ENCODE measurements at places on chromosomes 1 and 21.

DNA sequence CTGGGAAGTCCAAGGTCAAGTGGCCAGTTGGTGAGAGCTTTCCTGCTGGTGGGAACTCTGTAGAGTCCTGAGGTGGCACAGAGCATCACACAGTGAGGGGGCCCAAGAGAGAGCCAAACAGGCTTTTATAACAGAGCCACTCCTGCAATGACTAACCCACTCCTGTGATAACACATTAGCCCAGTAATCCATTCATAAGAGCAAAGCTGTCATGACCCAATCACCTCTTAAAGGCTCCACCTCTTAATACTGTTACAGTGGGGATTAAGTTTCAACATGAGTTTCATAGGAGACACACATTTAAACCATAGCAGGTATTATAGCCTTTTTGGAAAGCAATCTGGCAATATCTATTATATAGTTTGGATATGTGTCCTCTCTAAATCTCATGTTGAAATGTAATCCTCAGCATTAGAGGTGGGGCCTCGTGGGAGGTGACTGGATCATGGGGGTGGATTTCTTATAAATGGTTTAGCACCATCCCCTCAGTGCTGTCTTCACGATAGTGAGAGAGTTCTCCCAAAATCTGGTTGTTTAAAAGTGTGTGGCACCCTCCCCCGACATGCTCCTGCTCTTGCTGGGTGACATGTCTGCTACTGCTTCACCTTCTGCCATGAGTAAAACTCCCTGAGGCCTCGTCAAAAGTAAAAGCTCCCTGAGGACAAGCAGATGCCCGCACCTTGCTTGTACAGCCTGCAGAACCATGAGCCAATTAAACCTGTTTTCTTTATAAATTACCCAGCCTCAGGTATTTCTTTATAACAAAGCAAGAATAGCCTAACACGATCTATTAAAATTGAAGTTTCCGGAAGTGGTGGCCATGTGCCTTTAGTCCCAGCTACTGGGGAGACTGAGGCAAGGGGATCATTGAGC is 64.5 kb downstream of the CD58 start:
- no peak for DNase-seq

- DNase-seq: peak; percentile 99
These were observed 51.1 kb downstream of the SKI start for GRCh38 chr1:2279210-2279639.

DNA sequence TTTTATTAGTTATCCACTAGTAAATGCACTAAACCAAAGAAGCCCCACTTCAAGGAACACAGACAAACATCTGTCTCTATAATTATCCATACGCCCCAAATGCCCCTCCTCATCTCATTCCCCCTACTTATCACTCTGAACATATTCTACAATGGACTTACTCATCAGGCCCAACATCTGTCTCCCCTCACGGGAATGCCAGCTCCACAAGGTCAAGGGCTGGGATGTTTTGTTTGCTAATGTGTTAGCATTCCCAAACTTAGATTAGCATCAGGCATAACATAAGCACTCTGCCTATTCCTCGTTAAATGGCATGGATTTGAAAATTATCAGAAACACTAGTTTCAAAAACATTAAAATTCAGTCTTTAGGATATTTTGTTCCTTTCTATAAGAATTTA is 279.5 kb downstream of the DSCAM start:
- no peak for DNase-seq

DNA sequence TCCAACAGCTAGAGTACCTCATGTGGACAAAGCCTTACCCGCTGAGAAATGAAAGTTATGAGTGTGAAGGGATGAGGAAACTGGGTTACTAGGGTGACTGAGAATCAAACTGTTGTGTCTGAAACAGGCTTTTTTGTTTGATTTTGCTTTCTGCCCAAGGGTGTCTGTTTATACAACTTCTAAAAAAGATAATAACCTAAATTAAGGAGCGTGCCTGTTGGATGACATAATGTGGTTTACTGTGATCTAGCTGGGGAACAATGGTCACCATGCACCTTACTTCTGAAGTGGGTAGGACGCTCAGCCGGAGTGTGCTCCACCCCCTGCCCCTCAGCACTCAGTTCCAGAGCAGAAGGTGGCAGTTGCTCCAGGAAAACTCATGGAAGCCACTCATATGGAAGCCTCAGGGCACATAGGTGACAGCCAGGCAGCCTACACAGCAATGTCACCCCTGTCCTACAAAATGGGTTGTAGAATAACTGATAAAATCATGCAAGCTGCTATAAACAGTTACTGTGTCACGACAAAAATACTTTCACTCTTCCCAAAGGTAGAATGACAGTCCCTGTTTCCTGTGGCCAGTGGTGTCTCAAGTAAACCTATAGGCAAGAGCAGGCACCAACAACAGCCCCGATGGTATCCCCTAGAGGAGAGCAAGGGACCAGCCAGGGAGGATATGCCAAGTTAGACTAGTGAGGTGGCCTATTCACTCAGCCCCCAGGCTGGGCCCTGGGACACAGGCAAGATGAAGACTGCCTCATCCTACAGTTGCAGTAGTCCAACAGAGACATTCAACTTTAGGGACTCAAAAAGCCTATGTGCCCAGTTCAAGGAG is 29.3 kb downstream of the SIPA1L2 start:
- no peak for DNase-seq

- no peak for DNase-seq
These were observed 104.4 kb upstream of the TIAM1 start for GRCh38 chr21:31448496-31448895.

DNA sequence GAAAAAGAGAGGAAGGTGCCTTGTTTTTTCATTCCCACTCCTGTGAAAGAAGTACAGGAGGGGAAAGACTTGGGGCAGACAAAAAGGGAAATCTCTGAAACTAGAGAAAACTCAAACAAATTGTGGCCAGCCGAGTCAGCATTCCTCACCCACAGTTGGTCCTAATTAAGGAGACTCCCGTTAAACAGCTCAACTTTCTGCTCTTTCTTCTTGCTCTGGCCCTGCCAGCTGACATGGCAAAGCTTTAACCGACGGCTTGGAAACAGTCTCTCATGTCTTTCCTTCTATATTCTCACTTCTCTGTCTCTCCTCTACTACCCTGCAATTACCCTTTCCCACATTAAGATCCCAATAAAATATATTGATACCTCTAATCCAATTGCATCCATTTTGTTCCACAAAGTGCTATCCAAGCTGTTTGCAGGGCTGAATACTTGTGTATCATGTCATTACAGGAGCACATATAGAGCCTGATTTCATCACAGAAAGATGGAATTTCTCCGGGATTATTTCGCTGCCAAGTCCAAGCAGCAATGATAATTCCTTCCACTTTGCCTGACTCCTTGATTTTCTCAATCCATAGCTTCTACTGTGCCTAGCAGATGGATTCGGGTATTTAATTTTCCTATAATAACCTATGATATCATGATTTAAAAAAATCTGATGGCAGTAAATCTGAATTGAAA is 65.4 kb upstream of the IPO9 start:
- DNase-seq: peak; percentile 84

GRCh38 chr1:174262349-174263241 is 103.3 kb downstream of the RABGAP1L start:
- peak; percentile 48 for DNase-seq

- no peak for DNase-seq
These were observed 86.1 kb downstream of the KCNN3 start for GRCh38 chr1:154783976-154784375.

DNA sequence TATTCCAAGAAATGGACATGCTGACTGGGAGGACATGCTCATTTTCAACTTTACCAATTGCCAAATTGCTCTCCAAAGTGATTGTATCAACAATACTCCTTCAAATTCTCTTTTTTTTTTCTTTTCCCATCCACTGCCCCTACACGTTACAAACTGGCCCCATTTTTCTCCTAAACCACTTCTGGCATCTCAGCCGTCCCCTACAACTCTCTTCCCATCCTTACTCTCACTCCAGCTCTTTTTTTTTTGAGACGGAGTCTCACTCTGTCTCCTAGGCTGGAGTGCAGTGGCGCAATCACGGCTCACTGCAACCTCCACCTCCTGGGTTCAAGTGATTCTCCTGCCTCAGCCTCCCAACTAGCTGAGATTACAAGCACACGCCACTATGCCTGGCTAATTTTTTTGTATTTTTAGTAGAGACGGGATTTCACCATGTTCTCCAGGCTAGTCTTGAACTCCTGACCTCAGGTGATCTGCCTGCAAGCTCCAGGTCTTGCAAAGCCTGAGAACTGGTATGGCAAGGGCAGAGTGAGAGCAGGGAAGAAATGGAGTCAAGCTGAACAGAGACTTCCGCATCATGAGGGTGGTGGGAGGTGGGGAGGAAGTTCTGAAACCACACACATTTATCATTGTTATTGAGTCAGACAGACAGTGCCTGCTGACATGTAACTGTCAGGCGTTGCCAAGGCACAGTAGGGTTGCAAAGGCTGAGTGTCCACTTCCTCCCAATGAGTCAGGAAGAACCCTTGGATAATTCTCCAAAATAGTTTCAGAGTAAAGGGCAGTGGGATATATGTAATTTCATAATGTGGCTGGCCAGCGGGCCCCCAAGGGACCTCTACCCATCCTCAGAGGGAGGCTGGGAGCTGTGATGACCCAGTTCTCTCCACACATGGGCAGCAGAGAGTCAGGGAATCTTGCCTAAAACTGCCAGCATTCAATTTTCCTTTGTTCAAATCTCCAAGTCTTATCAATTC is 17.4 kb downstream of the CELA3A start:
- DNase-seq: peak; percentile 97

DNA sequence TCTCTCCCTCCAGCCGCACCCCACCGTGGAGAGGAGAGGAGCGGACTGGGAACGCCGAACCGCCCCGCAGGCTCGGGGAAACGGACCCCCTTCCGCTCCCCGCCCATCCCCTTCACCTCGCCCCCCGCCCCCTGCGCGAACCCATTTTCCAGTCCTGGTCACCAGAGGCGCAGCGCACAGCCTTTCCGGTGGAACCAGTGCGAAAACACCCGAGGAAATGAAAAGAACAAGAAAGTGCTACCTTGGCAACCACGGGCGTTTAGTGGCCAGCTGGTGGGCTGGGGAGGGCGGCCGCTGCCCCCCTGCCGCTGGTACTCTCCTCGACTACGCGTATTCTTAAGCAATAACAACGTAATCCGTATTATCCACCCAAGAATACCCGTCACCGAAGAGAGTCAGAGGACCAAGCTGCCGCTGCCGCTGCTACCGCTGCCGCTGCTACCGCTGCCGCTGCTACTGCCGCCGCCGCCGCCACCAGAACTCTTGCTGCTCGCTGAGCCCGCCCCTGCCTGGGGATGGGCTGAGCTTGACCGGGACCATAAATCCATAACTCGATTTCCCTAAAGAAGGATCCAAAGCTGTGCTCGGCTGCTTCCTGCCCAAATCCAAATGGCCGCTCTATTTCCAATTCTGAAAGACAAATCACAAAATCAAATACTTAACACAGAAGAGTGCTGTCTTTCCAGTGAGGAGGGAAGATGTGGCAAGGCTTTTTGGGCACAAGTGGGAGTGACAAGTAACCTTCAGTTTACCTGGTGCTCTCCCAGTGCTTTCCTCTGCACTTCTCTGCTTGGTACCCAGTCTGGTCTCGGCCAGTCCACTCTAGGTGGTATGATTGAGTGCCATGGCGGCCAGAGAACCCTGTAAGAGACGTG is 125.2 kb upstream of the DPYD start:
- DNase-seq: peak; percentile 52
